ENCODE measurements at places on chromosomes 2 and 18.

DNA sequence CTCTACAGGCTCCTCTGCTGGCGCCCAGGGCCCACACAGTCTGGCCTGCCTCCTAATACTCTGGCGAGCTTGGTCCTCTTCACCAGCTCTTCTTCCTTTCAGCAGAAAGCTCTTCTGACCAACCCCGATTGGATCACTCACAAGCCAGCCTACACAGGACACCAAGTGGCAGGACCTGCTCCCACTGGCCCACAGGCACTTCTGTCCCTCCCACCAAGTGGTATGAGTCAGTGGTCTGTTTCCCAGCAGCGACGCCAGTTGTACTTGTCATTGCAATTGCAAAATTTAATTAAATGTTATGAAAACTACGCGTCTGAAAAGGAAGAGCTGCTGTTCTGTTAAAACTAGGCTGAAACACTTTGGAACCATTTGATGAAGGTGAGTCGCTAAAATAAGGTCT is 46.7 kb downstream of the NDUFA10 start:
- peak; percentile 32 for DNase-seq

GRCh38 chr2:76323381-76323780 is 612.7 kb upstream of the GCFC2 start:
- DNase-seq, result no peak

DNA sequence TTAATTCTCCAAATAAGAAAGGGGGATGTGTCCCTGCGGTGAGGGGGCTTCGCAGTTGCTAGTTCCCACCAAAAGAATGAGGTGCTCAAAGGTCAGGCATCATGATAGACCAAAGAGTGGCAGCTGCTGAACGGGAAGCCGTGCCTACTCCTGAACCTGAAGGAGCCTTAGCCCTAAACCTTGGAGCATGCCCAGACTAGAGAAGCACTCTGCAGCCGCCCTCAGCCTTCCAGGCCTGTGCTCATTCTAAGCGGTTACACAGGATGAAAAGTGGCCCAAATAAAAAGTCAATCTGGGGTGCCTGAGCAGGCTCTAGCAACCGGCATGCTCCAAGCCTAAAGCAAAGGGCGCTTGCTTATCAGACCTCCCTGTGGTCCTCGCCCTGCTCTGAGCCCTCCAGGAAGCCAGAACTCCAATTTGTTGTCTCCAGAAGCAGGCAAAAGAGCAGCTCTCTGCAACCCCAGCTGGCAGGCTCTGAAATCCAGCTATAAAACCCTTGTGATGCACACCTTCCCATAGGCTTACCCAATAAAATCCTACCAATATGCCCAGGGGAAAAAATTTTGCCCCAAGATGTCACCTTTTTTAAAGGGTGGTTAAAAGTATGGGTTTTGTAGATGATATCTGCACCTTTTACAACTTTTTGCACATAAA is 17.5 kb downstream of the UXS1 start:
- no peak for DNase-seq

- DNase-seq, result no peak
These were observed 229.4 kb upstream of the SMAD2 start for GRCh38 chr18:48159816-48160215.

- DNase-seq, result no peak
These were observed 107.3 kb upstream of the RASGRP3 start for GRCh38 chr2:33369191-33369590.

DNA sequence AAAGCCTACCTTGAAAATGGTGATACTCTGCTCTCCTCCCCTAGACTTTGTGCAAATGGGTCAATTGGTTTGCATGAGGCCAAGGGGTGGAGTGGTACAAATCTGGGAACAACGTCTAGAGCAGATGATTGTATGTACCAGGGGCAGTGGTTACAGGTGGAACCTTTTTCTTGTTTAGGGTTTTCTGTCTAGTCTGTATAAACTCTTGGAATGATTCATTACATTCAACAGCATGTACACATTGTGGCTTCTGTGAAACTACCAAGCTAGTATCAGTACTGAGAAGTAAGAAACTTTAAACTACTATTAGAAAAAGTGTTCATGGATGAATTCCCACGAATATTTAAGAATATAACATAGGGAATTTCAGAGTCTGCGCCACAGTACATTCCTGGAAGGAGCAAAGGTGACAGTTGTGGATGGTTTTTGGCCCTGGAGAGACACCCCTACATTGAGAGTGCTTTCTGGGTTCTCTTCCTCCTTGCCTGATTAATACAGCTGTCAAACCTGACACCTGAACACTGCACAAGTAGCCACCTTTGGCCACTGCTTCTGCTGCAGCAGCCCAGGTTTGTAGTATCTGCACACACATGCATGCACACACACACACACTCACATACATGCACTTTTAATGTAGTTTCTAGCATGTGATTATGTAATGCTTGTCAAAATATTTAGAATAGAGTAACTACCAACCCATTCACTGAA is 30.0 kb downstream of the CFAP221 start:
- no peak for DNase-seq

GRCh38 chr2:217049422-217049821 is 189.6 kb upstream of the TNP1 start:
- DNase-seq, result no peak

GRCh38 chr2:62217970-62218369 is 22.1 kb downstream of the B3GNT2 start:
- DNase-seq, result peak; percentile 68

Measured in fibroblast of skin of right biceps (primary cell).